Jurkat, Clone E6-1 (cell line): ENCODE measurements at places on chromosomes 12 and 14.
A peak's percentile ranks its signal among the peaks of the same experiment; 100 is the strongest.

GRCh38 chr12:103805655-103806360, 35.2 kb downstream of the NT5DC3 start:
- DNase-seq, result no peak

DNA sequence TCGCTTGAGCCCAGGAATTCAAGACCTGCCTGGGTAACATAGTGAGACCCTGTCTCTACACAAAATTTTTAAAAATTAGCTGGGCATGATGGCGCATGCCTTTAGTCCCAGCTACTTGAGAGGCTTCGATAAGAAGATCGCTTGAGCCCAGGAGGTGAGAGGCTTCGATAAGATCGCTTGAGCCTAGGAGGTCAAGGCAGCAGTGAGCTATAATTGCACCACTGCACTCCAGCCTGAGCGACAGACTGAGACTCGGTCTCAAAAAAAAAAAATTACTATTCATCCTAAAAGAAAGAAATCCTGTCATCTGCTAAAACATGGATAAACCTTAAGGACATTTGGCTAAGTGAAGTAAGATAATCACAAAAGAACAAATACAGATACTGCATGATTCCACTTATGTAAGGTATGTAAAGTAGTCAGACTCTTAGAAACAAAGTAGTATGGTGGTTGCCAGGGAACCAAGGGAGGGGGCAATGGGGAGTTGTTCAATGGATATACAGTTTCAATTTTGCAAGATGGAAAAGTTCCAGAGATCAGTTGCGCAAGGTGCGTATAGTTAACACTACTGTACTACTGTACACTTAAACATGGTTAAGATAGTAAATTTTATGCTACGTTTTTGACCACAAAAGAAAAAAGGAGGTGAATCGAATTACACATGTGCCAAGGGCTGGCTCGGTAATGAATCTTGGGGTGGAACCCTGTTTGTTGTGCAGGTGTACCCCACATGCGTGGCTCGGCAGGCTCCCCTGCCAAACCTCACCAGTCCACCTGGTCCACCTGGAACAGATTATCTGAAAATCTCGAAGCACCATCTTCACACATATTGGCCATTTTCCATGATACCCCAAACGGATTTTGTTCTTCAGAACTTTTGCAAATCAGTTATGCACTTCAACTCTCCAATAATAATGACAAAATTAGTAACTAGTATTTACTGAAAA, 18.3 kb upstream of the ATP2A2 start:
- no peak for DNase-seq

GRCh38 chr12:91361864-91362263, 179.2 kb upstream of the DCN start:
- DNase-seq, result peak; percentile 35

GRCh38 chr12:53660041-53660440, 15.8 kb downstream of the ATP5MC2 start:
- no peak for DNase-seq

GRCh38 chr14:42187846-42188245, 581.2 kb downstream of the LRFN5 start:
- DNase-seq, result no peak

- no peak for DNase-seq
Measured at GRCh38 chr12:54629925-54630324, 4.8 kb downstream of the LACRT start.

- DNase-seq, result no peak
Measured at GRCh38 chr12:58860788-58861240, 59.5 kb downstream of the LRIG3 start.

GRCh38 chr12:34105392-34105933, 83.2 kb downstream of the ALG10 start:
- DNase-seq, result no peak
